Choroid plexus epithelial cell (primary cell): ENCODE measurements at places on chromosomes 3 and 15.
A peak's percentile ranks its signal among the peaks of the same experiment; 100 is the strongest.

GRCh38 chr3:127735767-127736693, 63.3 kb downstream of the ABTB1 start:
- DNase-seq = peak; percentile 82

- no peak for DNase-seq
Measured at GRCh38 chr3:176916777-176917176, 280.5 kb downstream of the TBL1XR1 start.

DNA sequence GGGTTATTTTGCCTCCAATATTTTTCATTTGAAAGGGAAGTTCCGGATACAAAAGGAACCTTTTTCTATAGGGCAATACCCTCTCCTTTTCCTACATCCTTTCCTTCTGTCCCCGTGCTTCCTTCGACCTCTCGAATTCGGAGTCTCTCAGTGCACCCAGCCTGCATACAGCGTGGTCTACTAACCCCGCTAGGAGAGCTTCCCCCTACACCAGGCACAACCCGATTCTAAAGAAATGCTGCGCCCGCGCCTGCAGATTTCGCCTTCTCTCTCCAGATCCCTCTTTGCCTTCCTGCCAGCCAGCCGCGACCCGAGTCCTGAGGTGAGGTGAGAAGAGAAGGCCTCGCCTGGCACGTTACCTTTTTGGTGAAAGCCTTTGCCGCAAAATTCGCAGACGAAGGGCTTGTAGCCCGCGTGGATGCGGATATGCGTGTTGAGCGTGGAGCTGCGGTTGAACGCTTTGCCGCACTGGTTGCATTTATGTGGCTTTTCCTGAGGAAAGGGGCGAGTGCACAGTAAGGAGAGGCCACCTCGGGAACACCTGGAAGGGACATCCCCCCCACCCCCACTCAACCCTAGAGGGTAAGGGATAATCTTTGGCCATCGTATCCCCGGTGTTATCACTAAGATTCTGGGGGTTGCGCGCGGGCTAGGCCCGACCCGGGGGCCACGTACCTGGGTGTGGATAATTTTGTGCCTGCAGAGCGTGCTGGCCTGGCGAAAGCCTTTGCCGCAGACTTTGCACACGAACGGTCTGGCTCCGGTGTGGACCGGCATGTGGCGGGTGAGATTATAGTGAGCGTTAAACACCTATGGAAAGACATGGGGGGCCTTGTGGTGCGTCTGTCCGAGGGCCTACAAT, 2.3 kb downstream of the FEZF2 start:
- no peak for DNase-seq

DNA sequence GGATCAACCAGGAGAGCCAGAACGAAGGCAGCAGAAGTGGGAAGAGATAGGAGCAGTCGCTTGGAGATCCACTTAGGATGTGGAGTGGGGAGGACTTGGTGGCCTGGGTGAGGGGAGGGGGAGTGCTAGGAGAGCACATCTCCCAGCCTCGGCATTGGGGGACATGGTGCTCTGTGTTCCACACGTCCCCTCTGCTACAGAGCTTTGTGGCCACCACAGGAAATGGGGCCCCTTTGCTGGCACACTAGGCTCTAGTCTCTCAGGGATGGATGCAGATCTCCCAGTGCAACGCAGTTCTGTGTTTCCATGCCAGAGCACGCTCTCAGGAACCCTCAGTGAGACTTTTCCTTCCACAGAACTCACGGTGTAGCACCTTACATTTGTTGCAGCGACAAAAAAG, 68.8 kb downstream of the CHDH start:
- no peak for DNase-seq

- DNase-seq = peak; percentile 64
Measured at GRCh38 chr3:23806534-23807423, 1.0 kb downstream of the UBE2E1 start.

GRCh38 chr15:58574631-58575030, 142.8 kb downstream of the LIPC start:
- DNase-seq = no peak
